T-helper 17 cell (primary cell): ENCODE measurements at places on chromosomes 12 and 14.

DNA sequence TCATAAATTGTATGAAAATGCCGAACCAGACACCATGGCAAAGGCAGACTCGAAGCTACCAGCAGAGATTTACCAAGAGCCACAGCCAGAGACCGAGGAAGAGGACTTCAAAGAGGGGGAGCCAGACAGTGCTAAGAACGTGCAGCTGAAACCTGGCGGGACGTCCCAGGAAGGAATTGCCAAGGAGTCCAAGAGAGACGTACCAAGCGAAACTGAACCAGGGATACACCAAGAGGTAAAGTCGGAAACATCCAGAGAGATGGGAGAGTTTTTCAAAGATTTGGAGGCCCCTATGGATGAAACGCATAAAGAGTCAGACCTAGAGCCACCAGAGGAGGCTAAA, 294 bp downstream of the SAMD15 start:
- no peak for DNase-seq

- DNase-seq, result no peak
Measured at GRCh38 chr12:8648576-8649205, 13.9 kb downstream of the MFAP5 start.

GRCh38 chr12:120905856-120906384, 1.8 kb upstream of the SPPL3 start:
- DNase-seq, result no peak

GRCh38 chr14:59060841-59061240, 127.6 kb upstream of the DAAM1 start:
- no peak for DNase-seq

DNA sequence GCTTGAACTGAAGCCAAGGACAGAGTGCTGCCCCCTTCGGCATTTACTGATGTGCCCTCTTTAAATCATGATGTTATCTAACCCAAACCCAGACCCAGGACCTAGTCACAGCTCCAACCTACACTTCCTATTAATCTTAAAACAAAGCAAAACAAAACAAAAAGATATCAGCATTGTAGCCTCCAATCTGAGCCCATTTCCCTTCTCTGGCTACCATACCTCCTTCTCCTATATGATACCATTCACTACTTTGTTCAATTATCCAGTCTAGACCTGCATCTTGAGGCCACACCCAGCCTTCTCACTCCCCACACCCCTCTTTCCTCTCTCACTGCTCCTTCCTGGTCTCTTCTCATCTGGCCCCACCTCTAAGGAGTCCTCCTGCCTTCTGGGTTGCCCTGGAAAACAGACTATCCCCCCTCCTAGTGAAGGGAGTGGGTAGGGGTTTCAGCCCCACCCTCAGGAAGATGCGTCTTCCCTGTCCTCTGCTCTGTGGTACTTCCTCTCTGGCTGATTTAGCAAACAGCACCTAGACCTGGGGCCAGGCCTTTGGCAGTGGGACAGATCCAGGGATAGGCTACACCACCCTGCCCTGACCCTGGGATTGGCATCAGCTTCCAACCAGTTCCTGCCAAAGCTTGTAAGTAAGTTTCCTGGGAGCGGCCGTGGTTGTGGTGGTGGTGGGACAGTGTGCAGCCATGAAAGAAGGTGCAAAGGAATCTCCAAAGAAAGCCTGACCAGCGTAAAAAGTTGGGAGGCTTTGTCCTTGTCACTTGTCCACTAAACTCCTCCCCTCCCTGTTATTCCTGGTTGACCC, 3.3 kb downstream of the LTB4R start:
- no peak for DNase-seq

GRCh38 chr14:24700511-24700910, 66.5 kb upstream of the GZMB start:
- no peak for DNase-seq
